ENCODE measurements at places on chromosomes 5 and 9. TPM values are rescaled to one million over a fixed set of nuclear protein-coding genes. Genes with fewer than 3 reads are reported as not detected.

Gene PDE6A
- 0.06 TPM for polyA plus RNA-seq

Gene CDX1
- polyA plus RNA-seq, result not detected

Gene LCN12
- 0.09 TPM for polyA plus RNA-seq

Gene NXNL2
- 0.18 TPM for polyA plus RNA-seq

Gene SOX30
- polyA plus RNA-seq, result 0.02 TPM

Gene TSSK1B
- polyA plus RNA-seq, result 0.05 TPM

Gene INSL6
- not detected for polyA plus RNA-seq

Gene SEMA4D
- polyA plus RNA-seq, result 0.71 TPM

Gene CCNH
- 51.1 TPM for polyA plus RNA-seq

Gene CFAP157
- polyA plus RNA-seq, result not detected

Gene AFAP1L1
- 6.3 TPM for polyA plus RNA-seq

Gene PCA3
- not detected for polyA plus RNA-seq

Gene PCSK1
- not detected for polyA plus RNA-seq

Gene INPP5E
- 6.6 TPM for polyA plus RNA-seq

Gene SYK
- 4.1 TPM for polyA plus RNA-seq

Gene GBA2
- 30.3 TPM for polyA plus RNA-seq

Gene FAM174A
- polyA plus RNA-seq, result 8.0 TPM

All from mammary epithelial cell (primary cell).